Activated T-cell treated with anti-CD3 and anti-CD28 coated beads, Interleukin-2, amount 50 U/mL, for 48 hours (primary cell): ENCODE measurements at places on chromosomes 6 and 20.

- no peak for DNase-seq
Observed at GRCh38 chr20:63217706-63218105, 1.8 kb upstream of the YTHDF1 start.

GRCh38 chr6:9924971-9925370 lies 489.9 kb downstream of the TFAP2A start:
- no peak for DNase-seq

- peak; percentile 63 for DNase-seq
Observed at GRCh38 chr6:6696867-6697531, 108.5 kb downstream of the LY86 start.

DNA sequence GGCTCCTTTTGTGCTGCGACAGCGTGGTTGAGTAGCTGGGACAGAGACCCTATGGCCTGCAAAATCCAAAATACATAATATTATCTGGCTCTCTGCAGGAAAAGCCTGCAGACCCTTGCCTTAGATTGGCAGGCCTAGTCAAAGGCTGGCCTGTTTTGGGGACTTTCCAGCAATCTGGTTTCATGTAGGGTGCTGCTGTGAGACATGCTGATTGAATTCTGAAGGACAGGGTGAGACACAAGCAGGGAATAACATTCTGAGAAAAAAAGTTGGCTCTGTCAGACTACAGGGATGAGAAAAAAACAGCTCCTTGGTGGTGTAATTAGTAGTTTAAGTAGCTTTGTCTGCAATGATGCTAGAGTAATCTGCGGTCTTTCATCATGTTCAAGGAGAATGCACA lies 402.7 kb upstream of the AGPAT4 start:
- DNase-seq = no peak

DNA sequence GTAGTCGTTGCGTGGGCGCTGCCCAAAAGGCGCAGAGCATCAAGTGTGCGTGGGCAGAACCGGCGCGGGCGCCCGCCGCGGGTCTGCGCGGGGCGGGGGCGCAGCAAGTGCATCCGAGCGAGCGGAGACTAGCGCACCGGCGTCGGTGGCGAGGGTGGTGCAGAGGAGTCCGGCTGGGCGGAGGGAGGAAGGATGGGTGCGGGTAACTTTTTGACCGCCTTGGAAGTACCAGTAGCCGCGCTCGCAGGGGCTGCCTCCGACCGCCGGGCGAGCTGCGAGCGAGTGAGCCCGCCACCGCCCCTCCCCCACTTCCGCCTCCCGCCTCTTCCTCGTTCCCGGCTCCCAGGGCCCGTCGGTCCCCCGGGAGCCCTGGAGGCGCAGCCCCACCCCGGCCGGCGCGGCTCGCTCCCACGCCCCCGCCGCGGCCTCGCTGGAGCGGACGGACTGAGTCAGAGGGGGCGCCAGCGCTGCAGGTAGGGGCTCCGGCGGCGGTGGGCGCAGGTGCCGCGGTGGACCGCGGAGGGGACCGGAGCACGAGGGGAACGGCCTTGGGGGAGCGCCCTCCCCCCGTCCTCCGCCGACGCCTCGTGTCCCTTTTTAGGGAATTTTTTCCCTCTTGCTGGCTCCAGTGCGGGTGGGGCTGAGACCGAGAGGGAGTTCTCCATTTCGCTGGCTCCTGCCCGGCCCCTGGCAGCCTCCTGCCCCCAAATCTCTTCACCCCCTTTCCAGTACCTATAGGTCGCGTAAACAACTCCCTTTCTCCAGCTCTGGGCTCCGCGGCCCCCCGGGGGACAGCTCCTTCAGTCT lies 1.6 kb upstream of the DBNDD2 start:
- DNase-seq = peak; percentile 55

DNA sequence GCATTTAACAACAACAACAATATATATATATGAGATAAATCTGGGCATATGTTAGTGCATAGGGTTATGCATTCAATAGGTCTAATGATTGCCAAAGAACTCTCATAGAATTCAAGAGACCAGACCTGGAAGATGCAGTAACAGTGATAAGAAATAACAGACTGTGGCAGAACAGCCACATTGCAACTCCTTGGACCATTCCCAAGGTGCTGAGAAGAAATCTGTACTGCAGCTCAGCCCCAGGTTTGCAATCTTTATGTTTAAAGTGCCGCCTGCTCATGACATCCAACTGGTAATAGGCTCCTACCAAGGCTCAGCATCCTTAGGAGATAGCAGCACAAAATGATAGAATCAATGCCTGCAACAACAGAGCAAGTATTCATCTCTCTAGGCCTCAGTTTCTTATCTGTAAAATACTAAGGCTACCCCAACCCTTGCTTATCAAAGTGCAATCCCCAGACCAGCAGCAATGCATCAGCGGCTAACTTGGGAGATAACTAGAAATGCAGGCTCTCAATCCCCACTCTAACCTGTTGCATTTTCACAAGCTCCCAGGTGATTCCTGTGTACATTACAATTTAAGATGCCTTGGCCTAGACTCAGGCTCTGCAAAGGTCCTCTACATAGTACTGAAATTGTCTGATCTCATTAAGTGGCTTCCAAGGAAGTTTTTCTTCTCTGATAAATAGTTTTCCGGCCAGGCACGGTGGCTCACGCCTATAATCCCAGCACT lies 30.6 kb upstream of the PIM1 start:
- no peak for DNase-seq
